ENCODE measurements at places on chromosomes 2 and 18.
A peak's percentile ranks its signal among the peaks of the same experiment; 100 is the strongest.

DNA sequence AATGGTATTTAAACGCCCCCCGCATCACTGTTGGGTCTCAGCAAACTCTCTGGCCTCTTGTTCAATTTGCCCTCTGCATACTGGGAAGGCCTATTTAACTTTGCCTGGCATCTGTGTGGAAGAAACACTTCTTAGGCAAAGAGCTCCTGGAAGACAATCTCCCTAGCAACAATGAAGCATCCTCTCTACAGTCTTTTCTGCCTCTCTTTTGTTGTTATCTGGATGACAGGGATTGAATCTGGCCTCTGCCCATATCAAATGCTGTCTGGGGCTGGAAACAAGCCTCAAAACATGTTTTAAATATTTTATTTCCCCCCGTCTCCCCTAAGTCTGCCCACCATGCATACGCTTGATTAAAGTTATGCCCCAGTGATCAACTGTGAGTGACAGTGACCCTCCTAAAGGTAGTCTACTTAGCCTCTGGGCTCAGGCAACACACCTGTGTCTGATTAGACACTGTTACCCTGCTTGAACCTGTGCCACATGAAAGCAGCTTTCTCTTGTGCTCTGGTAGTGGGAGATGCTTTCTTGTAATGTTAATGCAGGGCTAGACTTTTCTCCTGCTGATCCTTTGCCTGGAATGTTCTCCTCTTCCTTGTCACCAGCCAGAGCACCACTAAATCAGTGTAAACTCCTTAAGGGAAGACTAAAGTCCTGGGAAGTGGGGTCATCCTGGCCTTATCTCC lies 34.9 kb downstream of the CDC42EP3 start:
- no peak for DNase-seq

DNA sequence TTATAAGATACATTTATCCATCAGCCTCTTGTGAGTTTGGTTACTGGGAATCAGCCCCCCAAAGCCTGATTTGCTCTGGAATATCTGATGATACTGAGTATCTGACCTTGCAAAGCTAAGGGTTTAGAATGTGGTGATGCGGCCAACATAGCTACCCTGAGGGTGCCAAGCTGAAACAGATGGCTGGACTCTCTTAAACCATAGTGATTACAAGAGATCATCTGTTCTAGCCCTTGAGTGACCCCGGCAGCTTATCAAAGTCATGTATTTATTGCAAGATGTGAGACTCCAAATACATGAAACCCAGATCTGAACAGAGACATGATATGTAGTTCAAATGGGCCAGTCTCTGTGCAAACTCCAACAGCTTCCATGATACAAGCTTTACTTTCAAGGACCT lies 78.2 kb upstream of the CABLES1 start:
- DNase-seq, result no peak

DNA sequence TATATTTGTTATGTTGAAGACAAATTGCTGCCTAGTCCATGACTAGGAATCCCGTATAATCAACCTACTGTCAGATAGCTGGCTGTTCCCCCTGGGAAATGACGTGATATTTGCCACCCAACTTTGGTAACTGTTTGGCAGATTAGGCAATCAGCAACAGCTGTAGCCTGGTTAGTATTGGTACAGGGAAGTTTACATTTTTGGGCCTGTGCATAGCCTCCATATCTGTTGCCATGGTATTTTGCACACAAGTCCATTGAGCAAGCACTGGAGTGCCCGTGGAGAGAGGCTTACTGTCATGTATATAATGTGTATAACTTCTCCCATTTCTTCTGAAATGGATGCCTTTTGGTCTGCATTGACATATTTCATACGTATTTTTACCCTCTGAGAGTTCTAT lies 27.7 kb downstream of the BIRC6 start:
- DNase-seq, result no peak

GRCh38 chr2:232529806-232530547 lies 4.0 kb downstream of the CHRND start:
- no peak for DNase-seq

DNA sequence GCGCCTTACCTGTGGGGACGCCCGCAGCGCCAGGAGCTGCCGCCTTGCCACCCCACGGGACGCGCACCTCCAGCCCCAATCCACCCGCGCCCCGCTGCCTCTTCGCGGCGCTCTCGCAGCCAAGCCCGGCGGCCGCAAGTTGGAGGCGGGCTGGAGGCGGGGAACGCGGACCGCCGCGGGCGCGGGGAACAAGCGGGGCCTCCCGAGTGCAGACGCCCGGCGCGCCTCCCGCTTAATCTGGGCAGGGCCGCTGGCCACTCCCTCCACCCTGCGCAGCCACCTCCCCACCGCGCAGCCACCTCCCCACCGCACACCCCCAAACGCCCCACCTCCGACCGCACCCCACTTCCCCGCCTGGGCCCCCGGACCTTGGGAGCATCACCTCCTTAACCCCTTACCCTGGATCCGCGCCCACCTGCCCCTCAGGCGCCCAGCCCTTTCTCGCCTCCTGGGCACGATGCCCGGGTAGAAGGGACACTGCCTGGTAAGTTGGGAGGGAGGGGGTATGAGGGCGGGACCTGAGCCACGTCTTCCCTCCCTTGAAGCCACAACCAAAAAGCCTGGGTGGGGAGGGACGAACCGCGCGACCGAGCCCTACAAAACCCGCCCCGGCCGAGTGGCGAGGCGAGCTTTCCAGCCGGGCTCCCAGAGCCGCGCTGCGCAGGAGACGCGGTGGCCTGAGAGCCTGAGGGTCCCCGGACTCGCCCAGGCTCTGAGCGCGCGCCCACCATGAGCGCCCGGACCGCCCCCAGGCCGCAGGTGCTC lies at the start of the genes COL4A3 and COL4A4:
Gene COL4A3, plus strand, starts transcription at position 627 of the 765 bp plus-strand sequence. Its CDS starts 103 bp downstream, at position 730.
Gene COL4A4, minus strand, starts transcription at position 208 of the 765 bp plus-strand sequence. CDS start 16,722 bp downstream, outside the sequence.
- DNase-seq, result peak; percentile 44

GRCh38 chr2:206802654-206803514 lies 37.5 kb downstream of the FASTKD2 start:
- no peak for DNase-seq

- DNase-seq, result no peak
These were observed 67.8 kb downstream of the SLC66A2 start for GRCh38 chr18:79883461-79884293.

GRCh38 chr2:105584435-105585010 lies 160.2 kb upstream of the NCK2 start:
- DNase-seq, result no peak

- no peak for DNase-seq
These were observed 33.4 kb upstream of the ZNF396 start for GRCh38 chr18:35410561-35410960.

DNA sequence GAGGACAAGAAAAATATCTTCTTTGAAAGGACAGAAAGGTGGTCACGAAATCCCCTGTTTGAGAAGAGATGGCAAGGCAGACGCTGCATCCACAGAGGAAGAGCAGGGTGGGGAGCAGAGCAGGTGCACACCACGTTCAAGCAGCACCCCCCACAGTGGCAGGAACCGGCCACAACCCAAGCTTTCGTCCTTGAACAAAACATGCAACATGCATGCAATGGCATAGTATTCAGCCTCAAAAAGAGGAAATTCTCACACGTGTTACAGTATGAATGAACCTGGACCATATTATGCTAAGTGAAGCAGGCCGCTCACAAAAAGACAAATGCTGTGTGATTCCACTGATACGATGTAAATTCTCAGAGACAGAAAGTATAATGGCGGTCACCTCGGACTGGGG lies 51.4 kb downstream of the CMPK2 start:
- no peak for DNase-seq

DNA sequence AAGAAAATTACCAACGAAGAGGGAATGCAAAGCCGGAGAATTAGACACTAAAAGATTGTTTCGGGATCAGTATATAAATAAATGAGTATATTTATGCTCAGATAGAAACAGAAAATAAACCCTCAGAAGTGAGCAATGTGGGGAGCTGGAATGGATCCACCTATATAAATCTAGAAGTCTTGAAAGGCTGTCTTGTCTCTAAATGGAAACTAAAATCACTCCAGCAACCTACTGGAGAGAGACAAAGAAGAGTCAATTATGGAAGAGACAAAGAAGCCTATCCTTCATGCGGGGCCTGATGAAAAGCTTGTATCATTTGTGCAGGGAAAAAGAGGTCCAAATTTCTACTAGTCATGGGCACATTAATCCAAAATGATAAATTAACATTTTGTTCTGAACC lies 158.1 kb downstream of the DNAH7 start:
- DNase-seq, result no peak

DNA sequence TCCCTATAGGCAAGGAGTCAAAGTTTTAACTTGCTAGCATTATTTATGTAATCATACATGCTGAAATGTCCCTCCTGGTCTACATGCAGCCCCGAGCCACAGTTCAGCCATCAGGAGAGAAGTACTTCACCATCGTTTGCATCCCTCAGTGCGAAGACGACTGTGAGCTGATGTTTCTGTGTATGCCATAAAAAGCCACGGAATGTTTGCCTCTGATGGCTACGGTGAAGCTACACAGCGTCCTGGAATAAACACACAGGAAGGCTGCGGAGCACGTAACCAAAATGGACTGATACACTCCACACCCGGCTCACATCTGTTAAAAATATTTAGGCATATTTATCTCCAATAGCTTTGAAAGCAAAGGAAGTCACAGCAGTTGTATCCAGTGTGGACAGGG lies 4.3 kb upstream of the SALL3 start:
- DNase-seq, result no peak

GRCh38 chr2:28239207-28239606 lies 153.5 kb upstream of the FOSL2 start:
- no peak for DNase-seq

DNA sequence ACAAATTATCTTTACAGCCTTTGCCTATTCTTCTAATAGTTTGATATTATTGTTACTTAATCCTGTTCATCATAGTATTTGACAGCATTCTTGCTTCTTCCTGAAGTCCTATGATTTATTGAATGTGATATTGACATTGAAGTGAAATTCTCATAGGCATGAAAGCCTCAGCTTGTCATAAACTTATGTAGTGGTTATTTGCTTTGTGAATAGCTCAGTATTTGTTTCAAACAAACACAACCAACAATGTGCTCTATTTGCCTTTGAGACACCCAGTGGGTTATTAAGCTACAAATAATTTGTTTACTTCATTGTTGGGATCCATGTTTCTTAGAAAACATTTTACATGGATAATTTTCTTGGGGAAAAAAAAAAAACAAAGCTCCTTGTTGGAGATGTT lies 57.2 kb downstream of the TTC39C start:
- DNase-seq, result no peak

GRCh38 chr18:12679183-12679786 lies 21.4 kb upstream of the SPIRE1 start:
- DNase-seq, result no peak

DNA sequence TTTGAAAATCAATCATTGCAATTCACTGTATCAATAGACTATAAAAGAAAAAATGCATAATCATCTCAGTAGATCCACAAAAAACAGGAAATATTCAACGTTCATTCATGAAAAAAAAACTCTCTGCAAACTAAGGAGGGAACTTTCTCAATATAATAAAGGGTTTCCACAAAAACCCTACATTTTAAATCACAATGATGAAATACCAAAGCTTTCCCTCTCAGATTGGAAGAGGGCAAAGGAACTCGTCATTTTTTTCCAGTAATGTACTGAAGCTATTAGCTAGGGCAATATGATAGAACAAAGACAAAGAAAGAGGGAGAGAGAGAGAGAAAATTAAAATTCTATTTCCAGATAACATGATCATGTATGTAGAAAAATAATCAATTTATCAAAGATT lies 167.1 kb upstream of the RBMS1 start:
- DNase-seq, result no peak

DNA sequence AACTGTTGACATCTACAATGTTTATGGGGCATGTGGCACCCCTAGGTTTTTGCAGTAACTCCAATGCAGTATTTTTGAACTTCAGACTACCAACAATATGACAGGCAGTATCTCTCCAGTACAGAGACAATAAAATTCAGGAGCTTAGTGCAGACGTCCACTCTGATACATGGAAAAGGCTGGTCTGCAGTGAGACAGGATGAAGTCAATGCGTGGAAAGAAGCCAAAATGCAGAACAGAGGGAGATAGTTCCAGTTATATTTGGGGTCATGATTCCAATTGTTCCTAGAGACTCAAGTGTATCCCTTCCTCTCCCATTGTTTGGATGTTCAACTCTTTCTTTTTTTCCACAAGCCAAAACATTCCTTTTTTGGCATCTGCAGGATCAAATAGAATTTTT lies 18.7 kb upstream of the SMAD2 start:
- no peak for DNase-seq

DNA sequence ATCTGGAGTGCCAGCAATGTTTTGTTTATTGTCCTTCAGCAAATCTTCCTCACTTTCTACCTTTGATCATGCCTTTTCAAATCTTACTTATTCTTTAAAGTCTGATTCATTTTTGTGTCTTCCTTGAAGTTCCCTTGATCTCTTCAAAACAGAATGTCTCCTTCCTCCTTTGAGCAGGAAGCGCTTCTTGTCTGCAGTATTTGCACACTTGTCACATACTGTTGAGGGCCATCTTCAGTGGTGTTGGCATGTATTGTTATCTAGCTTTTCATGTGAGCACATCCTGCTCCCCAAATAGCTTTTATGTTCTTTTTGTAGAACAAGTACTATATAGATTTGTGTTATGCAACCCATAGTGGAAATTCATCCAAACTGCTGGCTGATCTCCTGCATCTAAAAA lies 5.9 kb upstream of the CERS6 start:
- no peak for DNase-seq

GRCh38 chr2:29606104-29607037 lies 315.0 kb downstream of the ALK start:
- DNase-seq, result no peak

DNA sequence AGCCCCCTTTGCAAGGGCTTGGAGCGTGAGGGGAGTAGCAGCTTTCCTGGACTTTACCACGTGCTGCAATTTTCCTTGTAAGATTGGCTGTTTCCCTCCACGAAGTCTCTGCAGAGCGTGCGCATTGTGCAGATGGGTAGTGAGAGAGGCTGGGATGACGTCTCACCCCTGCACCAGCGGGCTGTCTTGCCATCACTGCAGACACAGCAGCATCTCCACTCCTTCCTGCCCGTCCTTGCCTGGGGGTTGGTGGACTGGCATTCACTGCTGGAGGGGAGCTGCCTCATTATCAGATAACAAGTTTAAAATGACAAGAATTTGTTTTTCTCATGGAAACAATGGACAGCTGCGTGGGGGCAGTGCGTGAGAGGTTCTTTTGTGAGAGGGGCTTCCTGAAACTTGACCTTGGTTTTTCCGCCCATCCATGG lies 45.3 kb upstream of the HS6ST1 start:
- no peak for DNase-seq

DNA sequence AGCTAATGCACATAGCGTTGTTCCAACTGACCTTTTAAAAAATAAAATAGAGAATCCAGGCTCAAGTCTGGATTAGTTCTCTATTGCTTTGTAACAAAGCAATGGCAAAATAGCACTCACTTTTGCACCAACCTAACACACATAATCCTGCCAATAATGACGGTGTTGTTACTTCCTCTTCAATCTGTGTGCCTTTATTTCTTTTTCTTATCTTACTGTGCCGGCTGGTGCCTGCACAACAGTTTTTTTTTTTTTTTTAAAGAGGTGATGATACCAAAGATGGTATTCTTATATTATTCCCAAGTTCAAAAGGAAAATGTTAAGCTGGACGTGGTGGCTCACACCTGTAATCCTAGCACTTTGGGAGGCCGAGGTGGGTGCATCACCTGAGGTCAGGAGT lies 3.4 kb downstream of the PLB1 start:
- no peak for DNase-seq

Data from GM10248 (cell line).